ENCODE measurements at places on chromosomes 2 and 18. TPM values are rescaled to one million over a fixed set of nuclear protein-coding genes. Genes with fewer than 3 reads are reported as not detected.

The POTEJ gene
- not detected for total RNA-seq

The DCDC2C gene
- not detected for total RNA-seq

The RIT2 gene
- total RNA-seq, result not detected

The HTR2B gene
- 1.5 TPM for total RNA-seq

The CACNB4 gene
- total RNA-seq, result 0.25 TPM

The SCYGR4 gene
- total RNA-seq, result not detected

The SMYD5 gene
- total RNA-seq, result 18.2 TPM

The SERPINB3 gene
- total RNA-seq, result not detected

The CRYBA2 gene
- total RNA-seq, result not detected

The MAP3K19 gene
- not detected for total RNA-seq

The CCDC150 gene
- total RNA-seq, result 0.66 TPM

DNA sequence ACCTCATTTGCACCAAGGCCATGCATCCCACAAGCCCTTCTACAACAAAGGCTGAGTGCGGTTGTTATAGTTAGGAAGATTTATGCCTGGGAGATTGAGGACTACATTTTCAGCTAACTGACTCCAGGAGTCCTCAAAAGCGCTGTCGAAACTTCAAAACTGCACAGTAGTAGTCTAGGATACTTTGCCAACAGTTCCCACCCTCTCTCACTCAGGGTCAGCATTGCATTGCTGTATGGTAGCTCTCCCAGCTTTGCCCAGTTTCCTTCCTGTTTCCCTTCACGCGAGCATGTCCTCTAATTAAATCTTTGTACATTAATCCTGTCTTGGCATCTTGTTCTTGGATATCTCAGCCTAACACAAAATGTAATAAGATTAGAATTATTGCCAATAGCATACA is 420.6 kb upstream of the UBE2E3 start:
- DNase-seq, result no peak
- H3K27ac ChIP-seq, result no peak overlapping the region
- H3K27me3 ChIP-seq, result no peaks in the 10 kb centered on the region
- H3K4me3 ChIP-seq, result no peak overlapping the region

DNA sequence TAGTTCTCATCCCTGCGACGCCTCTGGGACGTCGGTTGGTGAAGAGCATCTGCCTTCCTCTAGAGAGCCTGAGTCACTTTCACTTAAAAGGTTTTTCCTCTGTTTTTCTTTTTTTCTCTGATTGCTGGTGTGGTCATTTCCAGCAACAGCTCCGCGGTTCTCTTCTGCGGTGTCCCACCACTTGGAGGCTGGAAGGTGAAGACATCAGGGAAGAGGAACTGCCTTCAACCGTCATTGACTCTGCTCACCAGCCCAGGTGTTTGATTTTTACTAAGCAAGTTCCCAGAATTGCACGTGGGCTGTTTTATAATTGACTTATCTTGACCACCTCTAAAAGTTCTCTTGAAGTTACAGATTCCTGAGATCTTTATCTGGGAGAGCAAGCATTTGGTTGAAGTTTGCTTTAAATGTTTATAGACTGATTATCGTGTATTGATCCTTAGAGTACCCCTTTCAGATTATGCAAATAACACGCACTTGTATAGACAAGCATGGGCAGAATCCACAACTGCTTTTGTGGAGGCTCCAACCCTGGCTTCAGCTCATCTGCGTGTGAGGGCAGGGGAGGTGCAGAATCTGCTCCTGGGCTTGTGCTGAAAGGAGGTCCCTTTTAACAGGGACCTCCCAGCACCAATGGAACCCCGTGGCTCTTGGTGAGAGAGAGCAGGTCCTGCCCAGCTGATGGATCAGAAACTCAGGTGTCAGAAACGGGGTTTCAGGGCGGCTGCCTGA is 3.5 kb downstream of the CTDP1 start:
- no peak overlapping the region for H3K27ac ChIP-seq
- H3K36me3 ChIP-seq, result no peaks in the 10 kb centered on the region
- no peaks in the 10 kb centered on the region for H3K27me3 ChIP-seq
- no peak for DNase-seq
- no peak overlapping the region for H3K4me3 ChIP-seq
- peaks cover 58% of the 10 kb centered on the region for H3K4me1 ChIP-seq

- H3K27ac ChIP-seq, result no peak overlapping the region
- no peak for DNase-seq
- no peaks in the 10 kb centered on the region for H3K36me3 ChIP-seq
- no peak overlapping the region for H3K4me3 ChIP-seq
- H3K27me3 ChIP-seq, result no peaks in the 10 kb centered on the region
- peaks cover 30% of the 10 kb centered on the region for H3K4me1 ChIP-seq
Observed at GRCh38 chr18:3002732-3003131, 10.2 kb downstream of the LPIN2 start.

DNA sequence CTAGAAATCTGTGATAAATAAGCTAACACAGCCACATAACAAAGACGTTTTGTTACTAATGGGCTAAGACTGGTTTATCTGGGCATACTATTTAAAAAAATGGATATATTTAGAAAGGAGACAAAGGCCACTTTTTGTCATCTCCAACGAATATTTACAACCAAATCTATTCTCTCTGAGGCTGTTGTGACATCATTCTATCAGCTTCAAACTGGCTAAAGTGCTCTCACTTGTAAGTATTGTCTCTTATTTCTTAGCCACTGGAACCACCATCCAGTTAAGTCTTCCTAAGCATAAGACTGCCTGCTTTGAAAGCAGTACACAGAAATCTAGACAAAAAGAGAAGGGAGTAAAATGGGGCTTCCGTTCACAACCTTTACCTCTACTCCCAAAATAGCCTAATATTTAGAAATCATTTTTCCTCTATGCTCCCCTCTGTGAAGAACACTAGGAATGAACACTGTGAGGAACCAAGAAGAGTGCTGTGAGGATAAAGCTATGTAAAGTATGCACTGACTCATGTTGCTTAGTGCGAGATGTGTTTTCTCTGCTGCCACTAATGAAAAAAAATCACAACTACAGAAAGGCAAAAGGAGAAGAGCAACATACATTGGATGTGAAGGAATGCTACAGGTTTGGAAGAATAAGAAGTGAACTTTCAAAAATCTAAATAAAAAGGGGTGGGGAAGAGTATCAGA is 264.1 kb downstream of the EXOC6B start:
- no peak for DNase-seq
- H3K27me3 ChIP-seq, result no peaks in the 10 kb centered on the region
- H3K4me1 ChIP-seq, result peaks cover 49% of the 10 kb centered on the region
- peaks cover 9% of the 10 kb centered on the region for H3K36me3 ChIP-seq
- H3K4me3 ChIP-seq, result no peak overlapping the region

GRCh38 chr2:85718009-85718391 is 23.8 kb downstream of the GNLY start:
- no peaks in the 10 kb centered on the region for H3K36me3 ChIP-seq
- peaks cover 30% of the 10 kb centered on the region for H3K4me1 ChIP-seq
- no peak overlapping the region for H3K27ac ChIP-seq
- H3K4me3 ChIP-seq, result no peak overlapping the region

- no peak overlapping the region for H3K4me3 ChIP-seq
- H3K27ac ChIP-seq, result no peak overlapping the region
- H3K4me1 ChIP-seq, result no peaks in the 10 kb centered on the region
Observed at GRCh38 chr2:203062126-203062525, 47.5 kb downstream of the NBEAL1 start.

DNA sequence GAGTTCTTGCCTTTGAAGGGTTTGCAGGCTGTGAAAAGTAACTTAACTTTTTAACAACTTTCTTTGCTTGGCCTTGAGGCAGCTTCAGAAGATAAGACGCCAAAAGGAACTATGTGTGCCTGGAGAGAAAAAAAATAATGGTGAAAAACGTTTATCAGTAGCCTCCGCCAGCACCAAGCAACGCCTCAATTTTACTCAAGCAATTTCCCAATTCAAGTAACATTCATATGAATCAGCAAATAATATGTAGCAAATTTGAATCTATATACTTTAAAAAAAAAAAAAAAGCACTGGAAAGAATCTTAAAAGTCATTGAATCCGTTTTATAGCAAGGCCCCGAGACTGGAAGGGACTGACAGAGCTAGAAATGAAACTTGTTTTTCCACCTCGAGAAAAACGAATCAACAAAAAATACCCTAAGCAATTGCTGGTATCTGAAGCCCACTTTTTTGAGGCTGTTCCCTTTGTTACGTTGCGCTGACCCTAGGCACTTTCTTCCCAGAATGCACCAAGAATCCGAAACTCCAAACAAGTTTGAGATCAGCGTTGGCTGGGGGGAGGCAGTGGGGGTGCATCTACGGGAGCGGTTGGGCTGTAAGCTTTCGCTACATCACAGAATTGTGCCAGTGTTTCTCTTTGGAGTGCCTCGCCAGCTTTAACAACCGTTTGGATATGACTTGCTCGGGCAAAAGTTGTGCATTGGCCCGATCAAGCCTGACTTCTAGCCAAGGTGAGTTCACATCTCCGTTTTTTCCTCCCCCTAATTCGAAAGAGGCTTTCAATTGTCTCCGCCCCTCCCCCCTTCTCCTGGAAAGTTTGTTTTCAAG is 2.7 kb upstream of the TGIF1 start:
- H3K27ac ChIP-seq, result peak overlapping the region; percentile 99
- peak overlapping the region; percentile 91 for H3K4me3 ChIP-seq
- DNase-seq, result peak; percentile 27
- no peaks in the 10 kb centered on the region for H3K27me3 ChIP-seq

DNA sequence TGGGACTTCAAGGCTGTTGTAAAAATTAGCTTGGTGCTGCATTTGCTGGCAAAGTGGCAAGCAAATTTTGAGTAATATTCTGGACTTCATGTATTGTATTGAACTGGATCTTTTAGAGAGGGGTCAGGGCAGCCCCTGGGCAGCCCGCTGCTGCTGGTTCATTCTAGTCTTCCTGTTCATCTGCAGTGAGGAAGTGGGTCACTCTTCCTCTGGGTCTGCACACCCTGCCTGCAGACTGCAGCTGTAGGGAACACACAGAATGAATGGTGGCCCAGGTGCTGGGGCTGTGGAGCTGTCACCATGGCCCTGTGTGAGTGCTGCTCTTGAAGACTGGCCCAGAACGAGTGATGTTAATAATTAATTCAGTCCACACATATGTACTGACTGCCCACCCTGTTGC is 9.4 kb downstream of the SH3RF3 start:
- H3K27me3 ChIP-seq, result no peaks in the 10 kb centered on the region
- no peaks in the 10 kb centered on the region for H3K36me3 ChIP-seq
- no peak for DNase-seq
- H3K4me1 ChIP-seq, result peaks cover 11% of the 10 kb centered on the region
- H3K27ac ChIP-seq, result no peak overlapping the region

GRCh38 chr2:173851141-173851641 is 114.0 kb downstream of the SP3 start:
- peak; percentile 45 for DNase-seq
- no peak overlapping the region for H3K27ac ChIP-seq
- peaks cover 31% of the 10 kb centered on the region for H3K27me3 ChIP-seq
- no peaks in the 10 kb centered on the region for H3K36me3 ChIP-seq
- H3K4me3 ChIP-seq, result no peak overlapping the region
- peaks cover 21% of the 10 kb centered on the region for H3K4me1 ChIP-seq

- peak overlapping the region; percentile 73 for H3K27ac ChIP-seq
- H3K27me3 ChIP-seq, result peaks cover 25% of the 10 kb centered on the region
- H3K4me3 ChIP-seq, result peak overlapping the region; percentile 76
- peaks cover 35% of the 10 kb centered on the region for H3K4me1 ChIP-seq
- no peaks in the 10 kb centered on the region for H3K36me3 ChIP-seq
- DNase-seq, result no peak
Observed at GRCh38 chr2:24920809-24921441, 888 bp upstream of the ADCY3 start.

GRCh38 chr18:62445386-62445917 is 77.4 kb upstream of the ZCCHC2 start:
- H3K36me3 ChIP-seq, result no peaks in the 10 kb centered on the region
- H3K4me3 ChIP-seq, result no peak overlapping the region
- no peak overlapping the region for H3K27ac ChIP-seq
- no peak for DNase-seq

DNA sequence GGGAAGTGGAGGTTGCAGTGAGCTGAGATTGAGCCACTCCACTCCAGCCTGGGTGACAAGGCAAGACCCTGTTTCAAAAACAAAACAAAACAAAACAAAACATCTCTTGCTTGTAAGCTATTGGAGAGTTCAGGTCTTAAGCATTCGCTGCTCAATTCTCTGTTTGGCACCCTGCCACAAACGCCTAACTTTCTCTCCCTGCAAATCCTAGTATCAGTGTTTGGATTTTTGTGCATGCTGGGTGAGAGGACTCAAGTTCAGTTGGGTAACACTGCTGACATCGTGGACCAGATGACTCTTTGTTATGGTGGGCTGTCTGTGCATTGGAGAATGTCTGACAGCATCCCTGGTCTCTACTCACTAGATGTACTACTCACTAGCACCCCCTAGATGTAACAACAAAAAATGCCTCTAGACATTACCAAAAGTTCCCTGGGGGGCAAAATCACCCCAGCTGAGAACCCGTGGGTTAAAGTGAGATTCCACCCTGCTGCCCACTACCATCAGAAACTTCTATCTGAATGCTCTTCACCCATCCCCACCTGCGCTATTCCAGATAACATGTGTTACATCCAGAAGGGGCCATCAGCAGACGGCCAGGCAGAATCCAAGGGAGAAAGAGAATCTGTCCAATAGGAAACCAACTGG is 50.9 kb downstream of the CACNB4 start:
- no peaks in the 10 kb centered on the region for H3K4me1 ChIP-seq
- H3K27me3 ChIP-seq, result no peaks in the 10 kb centered on the region
- H3K4me3 ChIP-seq, result no peak overlapping the region
- H3K36me3 ChIP-seq, result no peaks in the 10 kb centered on the region
- no peak for DNase-seq

DNA sequence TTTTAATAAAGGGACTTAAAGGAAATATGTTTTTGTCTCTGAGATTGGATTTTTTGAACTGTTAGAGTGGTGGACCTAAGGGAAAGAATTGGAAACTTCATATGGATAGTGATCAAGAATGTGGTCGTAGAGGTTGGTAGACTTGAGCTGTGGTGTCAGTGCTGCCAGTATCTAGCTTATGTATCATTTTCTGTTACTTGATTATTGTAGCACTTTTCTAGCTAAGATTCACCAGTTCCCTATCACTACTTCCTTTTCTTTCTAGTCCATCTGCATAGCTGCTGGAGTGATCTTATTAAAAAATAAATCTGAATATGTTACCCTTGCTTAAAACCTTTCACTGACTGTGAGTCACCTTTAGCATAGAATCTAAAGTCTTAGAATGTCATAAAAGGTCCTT is 6.0 kb downstream of the ACVR2A start:
- H3K4me3 ChIP-seq, result no peak overlapping the region
- no peaks in the 10 kb centered on the region for H3K36me3 ChIP-seq
- H3K27me3 ChIP-seq, result no peaks in the 10 kb centered on the region
- H3K27ac ChIP-seq, result no peak overlapping the region
- DNase-seq, result no peak

- DNase-seq, result no peak
- H3K27me3 ChIP-seq, result peaks cover 58% of the 10 kb centered on the region
- H3K4me3 ChIP-seq, result no peak overlapping the region
Observed at GRCh38 chr18:49744376-49745008, 68.8 kb downstream of the ACAA2 start.

- H3K27ac ChIP-seq, result no peak overlapping the region
- no peaks in the 10 kb centered on the region for H3K36me3 ChIP-seq
- H3K27me3 ChIP-seq, result no peaks in the 10 kb centered on the region
- DNase-seq, result no peak
- peaks cover 62% of the 10 kb centered on the region for H3K4me1 ChIP-seq
Observed at GRCh38 chr2:20333738-20334137, 16.9 kb downstream of the PUM2 start.

GRCh38 chr2:120219766-120220165 is 3.4 kb downstream of the TMEM185B start:
- no peaks in the 10 kb centered on the region for H3K27me3 ChIP-seq
- DNase-seq, result no peak
- H3K4me1 ChIP-seq, result peaks cover 43% of the 10 kb centered on the region
- H3K27ac ChIP-seq, result no peak overlapping the region
- peaks cover 6% of the 10 kb centered on the region for H3K36me3 ChIP-seq
- no peak overlapping the region for H3K4me3 ChIP-seq

All from left ventricle myocardium inferior (tissue), 1 donor.